ENCODE measurements at places on chromosomes 11 and 22.

GRCh38 chr22:27557286-27558008 is 244.1 kb downstream of the MN1 start:
- DNase-seq = no peak

DNA sequence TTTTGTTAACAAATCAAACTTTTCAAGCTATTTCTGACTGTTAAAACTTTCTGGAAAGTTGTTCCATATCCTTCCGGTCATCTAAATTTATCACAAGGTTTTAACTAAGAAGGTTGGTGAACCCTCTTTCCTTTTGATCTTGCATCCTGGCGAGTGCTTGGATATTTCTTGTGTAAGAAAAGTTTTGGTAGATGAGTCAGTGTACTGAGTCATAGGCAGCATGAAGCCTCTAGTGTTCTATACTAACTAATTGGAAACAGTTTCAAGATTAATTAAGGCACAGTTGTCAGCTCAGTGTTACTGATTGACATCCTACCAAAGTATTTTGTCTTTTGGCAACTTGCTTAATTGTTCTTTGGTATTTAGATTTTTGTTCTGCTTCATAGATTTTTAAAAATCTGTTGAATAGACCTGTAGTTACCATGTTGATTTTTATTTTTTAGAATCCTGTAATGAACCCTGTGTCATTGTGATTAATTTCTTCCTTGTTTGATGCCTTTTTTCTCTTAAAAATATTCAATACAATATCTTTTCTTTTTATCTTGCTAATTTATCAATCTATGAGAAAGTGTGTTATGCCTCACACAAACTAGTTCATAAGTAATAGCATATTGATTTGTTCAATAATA is 38.0 kb downstream of the METTL15 start:
- peak; percentile 91 for DNase-seq

DNA sequence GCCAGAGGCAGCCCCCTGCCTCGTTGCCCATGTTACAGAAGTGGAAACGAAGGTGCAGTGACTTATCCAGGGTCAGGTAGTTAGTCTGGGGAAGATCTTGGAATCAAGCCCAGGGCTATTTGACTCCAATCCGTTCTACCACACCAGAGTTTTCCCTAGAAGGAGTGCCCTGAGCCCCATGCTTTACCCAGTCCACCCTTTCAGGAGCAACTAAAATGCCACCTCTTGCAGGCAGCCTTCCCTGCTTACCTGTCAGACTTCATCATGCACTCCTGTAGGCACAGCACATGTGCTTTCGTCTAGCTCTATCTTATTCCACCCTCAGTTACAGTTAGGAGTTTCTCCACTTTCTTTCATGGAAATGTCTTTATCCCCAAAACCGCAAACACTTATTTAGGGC is 80.2 kb downstream of the CHST1 start:
- no peak for DNase-seq

- no peak for DNase-seq
These were observed 7.8 kb upstream of the AP1B1 start for GRCh38 chr22:29396126-29396525.

GRCh38 chr11:9787260-9787659 is 123.4 kb downstream of the SWAP70 start:
- DNase-seq = peak; percentile 27

GRCh38 chr11:64720640-64721358 is 2.2 kb downstream of the NRXN2 start:
- no peak for DNase-seq

DNA sequence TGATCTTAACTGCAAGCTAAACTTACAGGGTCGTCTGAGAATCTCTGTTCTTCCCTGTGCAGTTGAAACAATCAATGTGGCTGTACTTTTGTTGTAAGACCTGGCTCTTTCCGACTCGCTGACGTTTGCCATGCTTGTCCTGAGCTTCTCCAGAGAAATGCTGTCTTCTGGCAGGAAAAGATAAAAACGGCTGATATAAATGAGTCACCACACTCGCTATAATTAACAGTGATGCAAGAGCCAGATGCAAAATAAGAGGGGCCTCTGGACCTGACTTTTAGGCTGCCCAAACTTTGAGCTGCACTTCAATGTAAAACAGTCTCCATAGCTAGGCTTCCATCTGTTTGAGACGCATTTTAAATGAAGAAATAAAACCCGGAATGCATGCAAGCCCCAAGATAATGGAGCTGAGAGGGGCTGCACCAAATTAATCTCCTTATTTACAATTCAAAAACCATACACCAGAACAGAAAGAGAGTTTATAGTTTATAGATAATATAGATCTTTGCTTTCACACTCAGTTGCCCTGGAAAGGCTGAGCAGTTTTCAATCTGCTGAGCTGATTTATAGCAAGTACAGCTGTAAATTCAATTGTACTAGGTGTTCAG is 48.5 kb downstream of the WT1 start:
- peak; percentile 41 for DNase-seq

- DNase-seq = no peak
These were observed 78.3 kb upstream of the KCNQ1OT1 start for GRCh38 chr11:2777871-2778629.

DNA sequence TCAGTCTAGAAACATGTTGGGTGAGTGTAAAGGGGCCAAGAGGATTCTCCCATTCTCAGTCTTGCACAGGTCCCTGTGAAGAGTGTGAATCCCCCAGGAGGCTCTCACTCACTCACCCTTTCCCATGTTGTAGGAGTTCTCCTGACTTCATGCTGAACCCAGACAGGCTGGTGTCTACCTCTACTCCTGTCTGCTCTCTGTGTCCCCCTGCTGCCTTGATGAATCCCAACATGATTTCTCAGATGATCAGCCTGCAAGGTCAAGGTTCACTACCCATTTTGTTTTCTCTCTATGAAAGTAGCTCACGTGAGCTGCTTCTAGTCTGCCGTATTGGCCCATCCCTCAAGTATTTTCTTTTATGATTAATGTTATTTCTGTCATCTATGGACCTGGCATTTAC is 500.6 kb downstream of the ETS1 start:
- no peak for DNase-seq

DNA sequence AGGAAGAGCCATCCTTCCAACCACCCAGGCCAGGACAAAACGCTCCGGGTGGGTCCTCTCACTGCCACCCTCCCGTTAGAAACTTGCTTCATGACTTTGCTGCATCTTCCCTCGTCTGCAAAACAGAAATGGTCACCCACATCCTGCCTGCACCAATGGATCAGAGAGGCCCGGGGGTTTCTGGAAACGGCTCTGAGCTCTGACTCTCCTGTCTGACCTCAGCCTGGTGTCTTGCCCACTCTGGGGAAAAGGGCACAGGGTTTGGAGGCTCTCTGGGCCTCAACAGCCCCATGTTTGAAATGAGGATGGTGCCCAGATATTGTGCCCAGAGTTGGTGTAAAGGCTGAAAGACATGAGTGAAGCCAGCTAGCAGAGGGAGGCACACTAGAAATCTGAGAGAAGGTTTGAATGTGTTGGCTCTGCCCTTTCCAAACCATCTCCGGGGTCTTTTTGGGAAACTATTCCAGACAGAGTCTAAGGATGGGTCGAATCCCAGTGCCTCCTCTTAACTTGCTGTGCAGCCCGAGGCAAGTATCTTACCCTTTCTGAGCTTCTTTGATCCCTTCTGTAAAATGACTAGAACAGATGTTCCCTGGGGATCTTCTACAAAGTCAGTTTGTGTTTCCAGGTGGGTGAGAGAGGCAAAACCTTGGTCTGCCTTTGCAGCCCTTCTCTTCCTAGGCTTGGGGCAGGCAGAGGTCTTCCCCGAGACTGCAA is 2.1 kb downstream of the CRYBB3 start:
- DNase-seq = no peak

GRCh38 chr11:73308961-73309919 is 1.2 kb downstream of the ARHGEF17 start:
- DNase-seq = peak; percentile 99

- DNase-seq = peak; percentile 32
These were observed 110.1 kb upstream of the LUZP2 start for GRCh38 chr11:24386546-24387397.

DNA sequence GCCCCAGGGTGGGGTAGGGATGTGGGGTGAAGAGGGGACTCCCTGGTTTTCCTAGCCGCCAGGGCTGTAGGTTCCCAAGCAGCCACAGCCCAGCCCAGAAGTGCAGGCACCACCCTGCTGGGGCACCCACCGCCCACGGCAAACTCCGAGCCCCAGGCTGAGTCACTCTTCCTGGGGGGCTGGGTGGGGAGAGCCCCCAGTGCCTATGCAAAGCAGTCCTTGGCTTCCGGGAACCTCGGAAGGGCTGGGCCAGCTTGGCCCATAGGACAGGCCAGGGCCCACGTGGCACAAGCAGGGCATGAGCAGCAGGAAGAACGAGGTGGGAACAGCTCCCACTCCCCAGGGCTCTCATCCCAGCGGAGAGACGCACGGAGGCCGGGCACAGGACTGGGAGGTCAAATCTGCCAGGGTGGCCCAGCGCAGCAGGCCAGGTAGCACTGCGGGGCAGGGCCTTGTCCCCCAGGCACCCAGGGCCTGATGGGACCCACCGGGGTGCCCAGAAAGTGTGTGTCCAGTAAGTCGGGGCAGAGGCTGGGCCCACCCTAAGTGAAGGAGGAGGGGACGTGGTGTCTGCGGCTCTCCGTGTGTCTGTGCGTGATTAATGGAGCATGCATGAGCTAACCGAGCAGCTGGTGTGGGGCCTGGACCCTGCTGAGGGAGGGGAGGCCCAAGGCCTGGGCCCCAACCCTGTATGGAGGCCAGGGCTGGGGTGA is 4.6 kb upstream of the IL17REL start:
- DNase-seq = no peak

DNA sequence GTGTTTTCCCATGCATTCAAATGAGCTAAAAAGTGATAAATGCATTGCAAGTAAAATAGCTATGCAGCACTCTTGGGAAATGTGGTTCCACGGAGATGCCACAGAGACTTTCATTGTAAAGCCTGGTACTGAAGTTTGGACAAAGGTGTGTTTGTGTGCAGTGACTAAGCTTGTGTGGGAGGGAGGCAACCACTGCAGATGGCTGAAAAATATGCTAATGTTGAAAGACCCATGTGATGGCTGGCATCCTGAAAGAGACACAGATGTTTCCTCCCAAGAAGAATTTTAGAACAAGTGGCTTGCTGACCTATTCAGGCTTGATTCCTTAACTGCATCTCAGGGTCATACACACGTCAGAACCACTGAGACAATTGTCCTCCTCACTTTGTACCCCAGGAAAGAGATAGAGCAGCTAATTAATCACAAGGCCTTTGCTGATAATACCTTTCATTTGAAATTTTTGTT is 73.8 kb downstream of the FAM76B start:
- DNase-seq = no peak

- DNase-seq = no peak
These were observed 216.4 kb downstream of the MN1 start for GRCh38 chr22:27585141-27585540.

- no peak for DNase-seq
These were observed 132.1 kb upstream of the PAX6 start for GRCh38 chr11:31943056-31943780.

DNA sequence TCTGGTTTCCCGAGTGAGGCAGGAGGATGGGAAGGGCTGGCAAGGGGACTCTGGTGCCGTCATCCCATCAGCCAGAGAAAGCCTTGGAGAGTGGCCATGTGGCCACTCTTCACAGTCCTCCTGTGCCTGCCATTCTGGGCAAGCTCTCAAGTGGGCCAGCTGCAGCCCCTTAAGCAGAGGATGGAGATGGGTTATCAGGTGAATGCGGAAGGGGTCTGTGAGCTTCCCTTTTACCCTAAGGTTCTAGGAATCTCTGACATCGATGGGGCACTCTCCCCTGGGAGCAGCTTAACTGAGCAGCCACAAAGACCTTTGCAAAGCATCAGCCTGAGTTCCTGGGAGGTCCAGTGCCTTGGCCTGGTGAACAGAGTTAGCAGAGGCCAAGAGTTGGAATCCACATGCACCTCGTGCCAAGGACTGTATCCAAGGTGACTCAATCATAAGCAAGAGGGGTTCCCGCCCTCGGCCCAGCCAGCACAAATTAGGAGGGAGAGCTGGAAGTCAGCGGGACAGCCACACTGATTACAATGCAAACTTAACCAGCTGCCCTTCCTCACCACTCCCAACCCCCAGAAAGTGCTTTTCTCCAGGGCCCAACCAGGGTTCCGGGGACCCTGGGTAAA is 193.6 kb downstream of the BUD13 start:
- DNase-seq = no peak

GRCh38 chr22:11598492-11599440 is 3929.2 kb upstream of the OR11H1 start:
- no peak for DNase-seq

DNA sequence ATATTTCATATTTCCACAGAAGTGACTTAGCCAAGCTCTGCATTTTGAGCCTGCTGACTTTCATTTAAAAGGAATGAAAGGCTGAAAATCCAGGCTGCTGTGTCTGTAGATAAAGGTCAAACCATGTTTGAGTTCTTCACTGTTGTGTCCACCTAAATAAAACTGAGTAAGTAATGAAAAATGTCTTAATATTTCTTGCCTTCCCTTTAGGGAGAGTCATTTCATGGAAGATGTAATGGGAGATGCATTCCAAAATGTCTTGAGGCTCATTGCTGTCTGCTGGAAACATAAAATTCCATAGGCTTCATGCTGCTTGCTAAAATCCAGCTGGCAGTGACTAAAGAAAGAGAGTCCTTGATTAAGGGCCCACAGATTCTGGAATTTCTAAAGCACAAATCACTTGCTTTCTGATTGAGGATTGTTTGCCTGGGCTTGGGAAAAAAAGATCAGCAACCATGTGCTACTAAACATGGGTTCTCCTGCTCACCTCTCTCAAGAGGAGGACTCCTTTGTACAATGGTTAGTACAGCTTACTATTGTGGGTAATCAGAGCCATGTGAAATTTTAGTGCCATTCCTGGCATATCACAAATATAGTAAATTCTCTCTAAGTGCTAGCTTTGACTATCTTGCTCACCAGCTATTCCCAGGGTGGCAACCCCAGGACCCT is 56.9 kb downstream of the PANX1 start:
- DNase-seq = peak; percentile 96

- DNase-seq = peak; percentile 38
These were observed 53.7 kb downstream of the PPP6R2 start for GRCh38 chr22:50396751-50397370.

DNA sequence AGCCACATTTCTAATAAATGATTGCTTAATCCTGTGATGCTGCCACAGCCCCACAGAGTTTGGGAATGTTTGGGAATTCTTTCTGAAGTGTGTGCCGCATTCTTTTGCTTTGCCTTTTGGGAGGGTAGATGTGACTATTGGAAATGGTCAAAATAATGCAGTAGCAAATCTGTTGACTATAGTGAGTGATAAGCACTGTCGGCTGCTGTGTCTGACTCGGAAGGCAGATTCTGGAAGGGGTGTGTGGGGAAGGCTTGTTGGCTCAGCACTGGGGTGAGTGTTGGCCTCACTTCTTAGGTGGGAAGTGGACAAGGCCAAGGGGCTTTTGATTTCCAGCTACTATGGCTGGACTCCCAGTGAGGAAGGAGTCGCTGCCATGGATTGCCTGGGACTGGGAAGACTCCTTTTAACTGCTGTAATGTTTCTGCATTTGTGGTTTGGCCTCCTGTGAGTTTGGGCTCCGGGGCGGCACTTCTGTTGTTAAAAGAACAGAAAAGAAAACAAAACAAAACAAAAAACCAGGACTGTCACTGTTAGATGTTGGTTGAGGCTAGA is 20.1 kb downstream of the ZBTB16 start:
- no peak for DNase-seq

GRCh38 chr11:116610190-116610589 is 162.6 kb downstream of the BUD13 start:
- DNase-seq = no peak

- DNase-seq = peak; percentile 95
These were observed 58.7 kb upstream of the SLN start for GRCh38 chr11:107770551-107770951.

Data from EH (cell line).